ENCODE measurements at places on chromosomes 4 and X.

DNA sequence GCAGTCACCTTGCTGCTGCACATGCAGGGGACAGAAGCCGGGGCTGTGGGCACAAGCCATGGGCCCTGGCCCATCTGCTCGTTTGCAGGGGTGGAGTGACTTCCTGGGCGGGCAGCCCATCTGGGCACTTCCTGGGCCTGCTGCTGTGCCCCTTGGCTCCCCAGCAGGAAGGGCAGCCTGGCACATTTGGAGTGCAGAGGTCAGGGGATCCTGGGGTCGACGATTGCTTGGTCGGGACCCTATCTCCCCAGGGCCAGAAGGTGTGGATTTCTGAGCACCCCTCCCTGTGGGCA, 10.9 kb upstream of the MXD4 start:
- no peak for DNase-seq

GRCh38 chrX:149074398-149074797, 430.7 kb downstream of the IDS start:
- peak; percentile 2 for DNase-seq

GRCh38 chr4:46952451-46952850, 40.9 kb downstream of the GABRA4 start:
- DNase-seq: no peak

GRCh38 chr4:81745050-81745449, 273.3 kb upstream of the RASGEF1B start:
- DNase-seq: no peak

GRCh38 chrX:12946838-12947544, 27.9 kb upstream of the TMSB4X start:
- peak; percentile 91 for DNase-seq

DNA sequence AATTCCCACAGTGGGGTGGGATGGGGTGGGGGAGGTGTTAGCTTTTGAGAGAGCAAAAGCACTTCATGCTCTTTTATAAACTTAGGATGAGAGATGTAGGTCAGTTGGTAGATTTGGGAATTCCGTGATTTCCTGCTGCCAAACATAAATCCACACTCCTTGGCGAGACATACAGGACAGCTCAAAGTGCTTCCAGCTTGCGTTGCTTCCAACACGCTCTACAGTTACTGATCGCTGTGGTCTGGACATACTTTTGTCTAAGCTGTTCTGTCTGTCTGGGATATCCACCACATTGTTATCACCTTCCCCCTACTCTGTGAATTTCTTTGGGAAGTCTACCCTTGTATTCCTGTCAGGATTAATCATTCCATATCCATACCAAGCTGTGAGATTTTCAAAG, 117.5 kb downstream of the RAPGEF2 start:
- DNase-seq: no peak

- DNase-seq: peak; percentile 27
These were observed 29.2 kb downstream of the HTT-AS start for GRCh38 chr4:3044870-3045819.

- DNase-seq: peak; percentile 80
These were observed 39.9 kb downstream of the FAM149A start for GRCh38 chr4:186144198-186144945.

DNA sequence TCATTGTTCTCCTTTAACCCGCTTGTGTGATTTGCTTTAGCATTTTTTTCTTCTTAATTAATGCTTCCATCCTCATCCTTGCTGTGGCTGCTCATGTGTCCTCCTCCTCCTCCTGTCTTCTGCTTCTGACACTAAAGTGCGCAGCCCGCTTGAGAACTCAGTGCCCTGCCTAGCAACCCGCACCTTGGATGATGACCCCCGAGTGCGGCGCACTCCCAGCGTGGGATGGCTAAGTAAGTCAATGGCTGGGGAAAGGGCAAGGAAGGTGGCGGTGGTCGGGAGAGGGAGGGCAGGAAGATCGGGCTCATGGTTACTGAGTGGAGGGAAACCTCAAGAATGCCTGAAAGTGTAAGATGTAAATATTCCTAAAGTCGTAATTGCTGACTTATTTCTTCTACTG, 30.1 kb downstream of the SLC4A4 start:
- no peak for DNase-seq

- DNase-seq: peak; percentile 4
These were observed 62.4 kb downstream of the APOO start for GRCh38 chrX:23845351-23845817.

- peak; percentile 15 for DNase-seq
These were observed 921.8 kb upstream of the PCDH10 start for GRCh38 chr4:132227151-132227856.

DNA sequence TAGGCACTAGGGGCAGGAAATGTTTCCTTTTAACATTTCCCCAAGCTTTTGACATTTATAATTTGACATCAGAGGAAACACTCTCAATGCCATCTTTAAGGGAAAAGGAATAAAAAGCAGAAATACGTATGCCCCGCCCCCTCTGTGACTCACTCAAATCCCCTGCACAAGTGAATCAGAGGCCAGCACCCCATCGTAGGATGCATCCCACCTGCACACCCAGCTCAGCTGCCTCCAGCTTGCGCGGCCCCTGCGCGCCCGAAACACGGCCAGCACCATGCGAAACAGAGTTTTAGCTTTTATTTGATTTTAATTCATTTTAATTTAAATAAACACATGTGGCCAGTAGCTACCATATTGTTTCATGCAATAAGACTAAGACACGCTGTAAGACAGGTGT, 29.5 kb downstream of the ABLIM2 start:
- no peak for DNase-seq

Measured in astrocyte of the hippocampus (primary cell).